ELR (cell line): ENCODE measurements at places on chromosomes 5 and 9.

- no peak for DNase-seq
Measured at GRCh38 chr5:163941079-163941478, 435.7 kb downstream of the MAT2B start.

DNA sequence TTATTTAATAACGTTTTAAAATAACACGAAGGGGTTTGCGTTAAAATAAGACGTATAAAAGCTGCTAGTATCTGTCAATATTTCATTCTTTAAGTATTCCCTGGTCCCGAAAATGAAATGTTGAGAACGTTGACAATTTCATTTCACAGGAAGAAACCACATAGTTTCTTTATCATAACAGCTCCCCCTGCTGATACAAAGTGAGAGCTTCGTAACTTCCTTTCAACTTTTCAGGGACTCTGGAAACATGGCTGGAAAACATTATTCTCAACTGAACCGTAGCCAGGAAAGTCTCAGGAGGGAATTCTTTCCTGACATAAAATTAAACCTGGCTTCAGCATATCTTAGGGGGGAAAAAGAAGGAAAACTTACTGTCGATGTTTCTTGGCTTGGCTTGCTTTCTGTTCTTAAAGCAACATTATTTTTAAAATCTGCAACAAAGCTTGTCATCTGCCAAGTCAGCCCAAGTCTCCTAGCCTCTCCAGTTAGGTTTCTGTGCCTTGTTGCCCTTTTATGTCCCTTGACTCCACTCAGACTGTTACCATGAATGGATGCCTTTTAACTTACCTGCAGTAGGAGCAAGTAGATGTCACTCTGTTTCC, 122.9 kb upstream of the DAB2 start:
- peak; percentile 81 for DNase-seq

GRCh38 chr9:82367929-82368328, 379.4 kb downstream of the SPATA31D1 start:
- DNase-seq: no peak

- DNase-seq: peak; percentile 82
Measured at GRCh38 chr9:114108016-114108833, 9.1 kb upstream of the KIF12 start.

GRCh38 chr9:131809941-131810344, 70.1 kb upstream of the RAPGEF1 start:
- DNase-seq: peak; percentile 42

DNA sequence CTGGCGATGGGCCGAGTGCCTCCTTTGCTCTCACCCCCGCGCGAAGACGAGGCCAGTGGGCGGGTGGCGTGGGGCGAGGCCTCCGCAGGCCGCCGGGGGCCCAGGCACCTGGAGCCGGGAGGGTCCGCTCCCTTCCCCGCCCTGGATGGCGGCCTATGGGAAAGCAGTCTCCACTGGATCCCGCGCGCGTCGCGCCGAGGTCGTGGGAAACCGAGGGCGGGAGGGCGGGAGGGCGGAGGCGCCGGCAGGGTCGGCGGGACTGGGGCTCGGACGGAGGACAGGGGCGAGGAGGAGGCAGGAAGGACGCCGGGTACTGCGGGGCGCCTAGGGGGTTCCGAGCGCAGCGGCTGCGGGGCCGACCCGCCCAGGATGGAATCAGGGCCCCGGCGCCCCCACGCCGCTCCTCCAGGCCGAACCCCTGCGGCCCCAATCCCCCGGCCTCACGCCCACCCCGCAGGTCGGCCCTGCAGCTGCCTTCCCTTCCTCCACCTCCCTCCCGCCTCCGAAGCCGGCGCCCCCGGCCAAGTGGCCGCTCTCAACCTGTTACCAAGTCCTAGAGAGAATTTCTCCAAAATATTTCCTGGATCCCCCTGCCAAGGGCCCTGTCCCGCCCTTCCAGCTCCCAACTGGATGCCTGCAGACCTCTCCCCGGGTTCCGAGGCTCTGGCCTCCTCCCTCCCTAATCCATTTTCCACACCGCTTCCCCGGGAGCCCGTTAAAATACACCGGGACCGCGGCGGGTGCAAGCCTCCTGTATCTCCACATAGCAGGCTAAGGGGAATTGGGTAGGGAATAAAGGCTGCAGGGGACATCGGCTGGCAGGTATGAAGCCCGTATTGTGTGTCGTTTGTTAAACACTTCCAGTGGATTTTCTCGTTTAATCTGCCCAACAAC, 146.3 kb downstream of the ERCC6L2 start:
- DNase-seq: no peak

- no peak for DNase-seq
Measured at GRCh38 chr5:127858116-127858784, 155.1 kb downstream of the CCDC192 start.

DNA sequence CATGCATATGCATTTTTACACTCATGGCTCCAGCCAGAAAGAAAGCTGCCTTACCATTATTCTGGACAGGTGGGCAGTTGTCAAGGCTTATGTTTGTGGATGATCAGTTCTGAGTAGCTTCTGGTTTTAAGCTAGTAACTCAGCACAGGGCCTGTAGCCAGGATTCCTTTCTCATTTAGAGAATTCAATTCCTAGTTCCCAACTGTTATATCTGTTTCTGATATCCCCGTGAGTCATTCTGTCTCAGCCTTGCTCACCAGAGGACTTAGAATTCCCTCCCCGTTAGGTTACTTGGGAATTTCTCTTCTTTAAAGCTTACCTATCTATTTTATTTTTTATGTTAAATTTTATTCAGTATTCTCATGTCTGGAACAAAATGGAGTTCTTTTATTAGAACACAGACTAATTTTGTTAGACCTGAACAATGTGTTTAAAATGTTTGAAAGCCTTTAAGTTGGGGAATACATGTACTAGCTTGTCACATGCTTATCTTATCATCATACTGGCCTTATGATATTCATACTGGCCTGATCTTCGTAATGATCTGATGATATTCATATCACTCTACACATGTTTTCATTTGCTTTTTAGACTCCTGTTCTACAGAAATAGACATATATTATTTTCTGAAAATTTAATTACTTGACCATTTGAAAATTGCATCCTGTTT, 47.1 kb downstream of the CAST start:
- DNase-seq: peak; percentile 90

GRCh38 chr9:133257465-133257956, 17.5 kb downstream of the ABO start:
- no peak for DNase-seq

DNA sequence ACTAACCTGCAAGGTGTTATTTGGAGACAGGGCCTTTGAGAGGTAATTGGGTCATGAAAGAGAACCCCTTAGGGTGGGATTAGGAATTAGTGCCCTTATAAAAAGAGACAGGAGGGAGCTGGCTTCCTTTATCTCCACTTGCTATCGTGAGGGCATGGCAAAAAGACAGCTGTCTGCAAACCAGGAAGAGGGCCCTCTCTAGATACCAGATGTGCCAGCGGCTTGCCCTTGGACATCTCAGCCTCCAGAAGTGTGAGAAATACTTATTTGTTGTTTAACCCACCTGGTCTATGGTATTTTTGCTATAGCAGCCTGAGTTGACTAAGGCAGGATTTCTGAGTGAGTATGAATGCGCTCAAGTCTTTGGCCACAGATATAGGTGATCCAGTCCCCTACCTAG, 978 bp upstream of the RGS14 start:
- DNase-seq: no peak

DNA sequence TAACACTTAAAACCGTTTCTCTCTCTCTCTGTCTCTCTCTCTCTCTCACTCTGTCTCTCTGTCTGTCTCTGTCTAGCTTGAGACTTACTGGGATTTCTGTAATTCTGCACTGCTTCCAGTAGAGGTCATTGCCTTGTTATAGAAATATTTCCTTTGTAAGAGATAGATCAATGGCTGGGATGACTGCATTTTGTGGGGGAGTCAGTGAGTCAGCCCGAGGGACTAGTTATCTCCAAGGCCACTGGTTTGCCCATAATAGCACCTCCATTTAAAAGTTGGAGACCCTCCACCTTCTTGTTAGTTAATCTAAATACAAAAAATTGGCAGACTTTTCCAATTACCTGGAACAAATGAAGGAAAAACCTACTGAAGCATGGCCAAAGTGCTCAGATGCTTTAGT, 547.2 kb downstream of the LRRC70 start:
- DNase-seq: peak; percentile 84

DNA sequence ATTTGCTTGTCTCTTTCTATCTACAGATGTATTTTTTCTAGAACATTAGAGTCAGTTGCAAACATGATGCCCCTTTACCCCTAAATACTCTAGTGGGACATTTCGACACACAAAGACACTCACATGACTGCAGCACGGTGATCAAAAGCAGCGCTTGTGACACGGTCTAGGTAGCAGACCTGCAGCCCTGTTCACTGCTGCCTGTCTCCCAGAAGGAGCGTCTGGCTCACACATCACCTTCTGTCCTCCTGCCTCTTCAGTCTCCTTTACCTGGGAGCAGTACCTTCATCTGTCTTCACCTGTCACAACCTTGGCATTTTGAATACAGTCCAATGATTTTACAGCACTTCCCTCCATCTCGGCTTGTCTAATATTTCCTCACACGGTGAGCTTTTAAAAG, 51.9 kb upstream of the SH3PXD2B start:
- no peak for DNase-seq

- no peak for DNase-seq
Measured at GRCh38 chr9:88478246-88478645, 56.7 kb upstream of the NXNL2 start.

GRCh38 chr9:14135421-14135820, 178.5 kb downstream of the NFIB start:
- no peak for DNase-seq

- peak; percentile 3 for DNase-seq
Measured at GRCh38 chr9:29241320-29241719, 1668.0 kb upstream of the C9orf72 start.

- no peak for DNase-seq
Measured at GRCh38 chr9:126550891-126551351, 62.8 kb upstream of the LMX1B start.

GRCh38 chr9:120935383-120935857, 8.8 kb upstream of the TRAF1 start:
- peak; percentile 84 for DNase-seq

DNA sequence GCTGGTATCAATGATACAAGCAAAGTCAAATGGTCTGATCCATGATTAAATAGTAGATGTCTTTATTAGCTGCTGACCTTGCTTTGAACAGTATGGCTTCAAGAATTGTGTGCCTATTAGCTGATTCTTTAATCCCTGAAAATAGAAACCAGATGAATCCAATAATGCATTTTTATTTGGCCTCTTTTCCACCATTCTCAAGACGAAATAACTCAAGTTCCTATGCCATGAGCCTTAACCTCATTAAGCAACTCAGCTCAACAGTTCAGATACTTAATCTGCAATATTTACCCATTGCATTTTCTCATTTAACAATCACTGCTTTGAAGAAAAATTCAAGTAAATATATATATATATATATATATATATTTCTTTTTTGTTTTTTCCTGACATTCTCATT, 588.6 kb upstream of the MEF2C start:
- DNase-seq: no peak

DNA sequence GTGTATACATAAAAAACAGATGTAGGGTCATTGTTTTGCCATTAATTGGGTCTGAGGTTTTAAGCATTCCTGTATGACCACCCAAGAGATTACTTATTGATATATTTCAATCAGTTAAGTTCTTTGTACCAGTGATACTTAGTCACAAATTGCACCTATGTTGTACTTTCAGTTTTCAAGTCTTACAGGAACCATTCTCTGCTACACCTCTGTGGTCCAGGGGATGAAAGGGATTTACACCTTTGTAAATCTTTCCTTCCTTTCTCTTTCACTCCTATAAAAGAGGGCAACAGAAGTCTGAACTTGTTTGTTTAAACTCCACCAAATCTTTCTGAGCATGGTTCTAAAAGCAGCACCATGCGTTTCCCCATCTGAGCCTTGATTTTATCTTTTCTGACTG, 86.1 kb downstream of the DEPDC1B start:
- DNase-seq: no peak
